ENCODE measurements at places on chromosomes 4 and X.
A peak's percentile ranks its signal among the peaks of the same experiment; 100 is the strongest.

GRCh38 chrX:18886344-18887161, 97.4 kb downstream of the PHKA2 start:
- DNase-seq, result peak; percentile 47

DNA sequence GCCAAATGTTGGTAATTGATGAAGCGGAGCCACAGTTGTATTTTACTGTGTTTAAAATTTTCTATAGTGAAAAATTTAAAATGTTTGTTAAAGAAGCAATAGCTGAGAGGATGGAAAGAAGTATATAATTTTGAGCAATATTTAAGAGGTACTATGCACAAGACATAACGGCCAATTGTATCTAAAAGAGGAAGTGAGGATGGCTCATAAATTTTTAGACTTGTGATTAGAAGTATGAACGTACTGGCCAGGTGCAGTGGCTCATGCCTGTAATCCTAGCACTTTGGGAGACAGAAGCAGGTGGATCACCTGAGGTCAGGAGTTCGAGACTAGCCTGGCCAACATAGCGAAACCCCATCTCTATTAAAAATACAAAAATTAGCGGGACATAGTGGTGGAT, 12.7 kb upstream of the HHIP start:
- DNase-seq, result no peak

DNA sequence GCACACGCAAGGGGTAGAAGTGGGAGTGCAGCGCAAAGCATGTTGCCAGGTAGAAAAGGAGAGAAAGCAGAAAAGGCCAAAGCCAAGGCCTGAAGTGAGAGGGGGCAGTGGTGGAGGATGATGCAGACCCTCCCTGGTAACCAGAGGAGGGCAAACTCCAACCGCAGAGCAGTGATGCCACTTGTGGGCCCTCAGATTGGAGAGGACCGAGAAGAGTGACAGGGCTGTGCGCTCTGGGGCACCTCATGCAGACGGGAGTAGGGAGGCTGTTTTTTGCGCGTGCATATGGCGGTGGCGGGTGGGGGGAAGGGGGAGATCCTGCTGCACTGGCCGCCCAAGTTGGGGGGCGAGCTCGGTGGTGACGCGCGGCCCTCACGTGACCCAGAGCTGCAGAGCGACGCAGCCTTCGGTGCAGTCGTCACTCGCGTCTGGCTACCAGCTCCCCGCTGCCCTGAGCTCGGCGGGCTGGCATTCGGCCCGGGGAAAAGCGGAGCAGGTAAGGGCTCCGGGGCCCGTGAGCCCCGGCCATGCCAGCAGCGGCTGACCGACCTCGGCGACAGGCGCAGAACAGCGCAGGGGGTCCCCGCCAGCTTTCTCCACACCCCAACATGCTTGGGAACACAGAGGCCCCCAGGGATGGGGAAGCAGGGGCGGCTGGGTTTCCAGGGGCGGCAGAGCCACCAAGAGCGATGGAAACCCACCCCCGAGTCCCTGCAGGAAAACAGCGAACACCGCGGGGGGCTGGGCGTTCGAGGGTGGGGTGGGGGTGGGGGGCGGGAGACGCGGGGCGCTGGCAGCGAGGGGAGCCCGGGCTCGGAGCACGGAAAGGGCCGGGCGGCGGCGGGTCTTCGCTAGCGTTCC, at the start of gene BEX3:
Gene BEX3, plus strand, starts transcription at position 421 of the 861 bp plus-strand sequence. CDS start 984 bp downstream, outside the sequence.
- DNase-seq, result peak; percentile 73

- no peak for DNase-seq
Observed at GRCh38 chrX:66036231-66036630, 3.6 kb downstream of the VSIG4 start.

- DNase-seq, result no peak
Observed at GRCh38 chr4:9927341-9928007, 93.8 kb downstream of the SLC2A9 start.

DNA sequence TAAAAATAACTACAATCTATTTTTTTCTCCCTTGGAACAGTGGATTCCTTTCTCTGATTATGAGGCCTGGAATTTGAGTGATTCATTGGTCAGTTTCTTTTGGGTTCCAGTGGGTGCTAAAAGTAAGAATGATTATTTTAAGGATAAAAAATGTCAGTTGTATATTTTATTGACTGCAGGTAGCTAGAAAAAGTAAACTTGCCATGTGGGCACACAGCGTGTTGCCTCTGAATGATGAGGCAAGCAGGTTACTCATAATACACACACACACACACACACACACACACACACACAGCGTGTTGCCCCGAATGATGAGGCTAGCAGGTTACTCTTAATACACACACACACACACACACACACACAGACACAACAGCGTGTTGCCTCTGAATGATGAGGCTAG, 13.8 kb downstream of the GALNT7 start:
- no peak for DNase-seq

DNA sequence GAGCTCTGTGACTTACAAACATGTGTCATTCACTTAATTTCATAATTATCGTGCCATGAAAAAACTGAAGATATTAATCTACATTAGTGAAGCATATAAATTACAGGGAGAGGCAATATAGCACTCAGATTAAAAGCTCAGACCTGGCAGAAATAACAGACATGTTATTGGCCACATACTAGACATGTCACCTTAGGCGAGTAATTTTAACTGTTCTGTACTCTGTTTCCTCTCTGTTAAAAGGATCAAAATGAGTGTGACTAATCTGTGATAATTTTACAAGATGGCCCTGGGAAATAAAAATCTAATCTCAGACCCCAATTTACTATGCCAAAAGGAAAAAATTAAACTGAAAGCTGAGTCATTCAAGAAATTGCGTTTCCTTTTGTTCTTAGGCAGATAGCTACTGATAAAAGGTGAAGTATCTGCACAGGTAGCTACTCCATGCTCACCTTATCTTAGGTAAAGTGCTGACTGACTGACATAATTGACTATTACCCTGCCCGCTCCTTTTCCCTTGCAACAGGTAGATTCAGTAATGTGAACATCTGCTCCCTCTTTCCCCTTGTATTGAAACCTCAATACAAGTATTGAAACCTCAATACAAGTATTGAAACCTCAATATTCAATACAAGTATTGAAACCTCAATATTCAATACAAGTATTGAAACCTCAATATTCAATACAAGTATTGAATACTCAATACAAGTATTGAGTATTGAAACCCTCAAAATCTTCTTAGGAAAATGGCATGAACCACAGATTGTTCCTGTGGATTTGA, 33.2 kb downstream of the RELL1 start:
- no peak for DNase-seq

- no peak for DNase-seq
Observed at GRCh38 chr4:81639248-81639647, 167.5 kb upstream of the RASGEF1B start.

DNA sequence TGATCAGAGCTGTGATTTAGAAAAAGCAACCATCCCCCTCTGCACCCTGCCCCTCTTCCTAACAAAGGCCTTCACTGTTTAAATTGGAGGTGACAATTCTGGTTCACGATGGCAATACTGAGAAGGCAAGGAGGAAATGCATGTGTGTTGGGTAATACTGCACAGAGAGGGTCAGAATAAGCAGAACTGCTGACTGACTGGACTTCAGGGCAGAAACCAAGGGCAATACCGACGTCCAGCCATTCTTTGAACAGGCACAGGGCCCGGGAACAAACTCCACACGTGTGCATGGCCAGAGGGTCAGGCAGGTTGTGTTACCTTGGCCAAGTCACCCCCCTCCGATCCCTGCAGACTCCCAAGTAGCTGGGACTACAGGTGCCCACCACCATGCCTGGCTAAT, 6.0 kb downstream of the ACSL1 start:
- DNase-seq, result no peak

- no peak for DNase-seq
Observed at GRCh38 chr4:183333202-183333601, 11.0 kb upstream of the CLDN24 start.

DNA sequence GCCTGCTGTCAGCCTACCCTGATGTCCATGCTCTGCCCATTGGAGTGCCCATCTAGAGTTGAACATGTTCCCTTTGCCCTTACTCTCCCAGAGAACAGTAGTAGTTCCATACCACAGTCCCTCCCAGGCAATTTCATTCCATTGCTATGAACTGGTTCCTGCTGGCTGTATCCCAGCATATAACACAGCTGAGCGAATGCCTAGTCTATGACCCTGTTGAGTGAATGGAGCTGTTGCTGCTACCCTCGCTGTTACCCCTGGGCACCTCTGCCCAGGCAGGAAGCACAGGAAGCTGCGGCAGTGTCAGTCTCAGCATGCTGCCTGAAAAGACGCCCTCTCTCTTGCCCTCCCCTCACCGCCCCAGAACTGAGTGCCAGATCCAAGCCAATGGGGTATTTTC, 73.3 kb downstream of the SOX3 start:
- no peak for DNase-seq

GRCh38 chrX:118823263-118824172, at the start of gene ZCCHC12:
Gene ZCCHC12, plus strand, starts transcription at chrX:118823824. Its CDS starts 1,421 bp downstream, at chrX:118825245.
- DNase-seq, result peak; percentile 89

DNA sequence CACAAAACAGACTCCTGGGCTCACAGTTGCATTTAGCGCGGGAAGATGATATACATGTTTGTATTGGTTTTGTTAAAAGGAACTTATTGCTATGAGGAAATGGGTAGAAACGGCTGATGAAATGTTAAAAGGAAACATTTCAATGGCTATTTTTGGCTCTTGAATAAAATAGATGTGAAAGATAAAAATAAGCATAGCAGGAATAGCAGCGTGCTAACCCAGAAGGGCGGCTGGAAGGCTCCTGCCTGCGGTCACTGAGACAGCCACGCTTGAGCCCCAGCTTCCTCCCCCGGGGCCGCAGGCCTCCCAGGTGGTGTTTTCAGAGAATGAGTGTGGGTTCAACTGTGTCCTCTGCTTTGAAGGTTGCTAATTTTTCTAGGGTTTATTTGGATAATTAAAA, 35.0 kb upstream of the CLCN4 start:
- DNase-seq, result no peak

- no peak for DNase-seq
Observed at GRCh38 chr4:105709081-105709450, 482 bp downstream of the GSTCD start.

DNA sequence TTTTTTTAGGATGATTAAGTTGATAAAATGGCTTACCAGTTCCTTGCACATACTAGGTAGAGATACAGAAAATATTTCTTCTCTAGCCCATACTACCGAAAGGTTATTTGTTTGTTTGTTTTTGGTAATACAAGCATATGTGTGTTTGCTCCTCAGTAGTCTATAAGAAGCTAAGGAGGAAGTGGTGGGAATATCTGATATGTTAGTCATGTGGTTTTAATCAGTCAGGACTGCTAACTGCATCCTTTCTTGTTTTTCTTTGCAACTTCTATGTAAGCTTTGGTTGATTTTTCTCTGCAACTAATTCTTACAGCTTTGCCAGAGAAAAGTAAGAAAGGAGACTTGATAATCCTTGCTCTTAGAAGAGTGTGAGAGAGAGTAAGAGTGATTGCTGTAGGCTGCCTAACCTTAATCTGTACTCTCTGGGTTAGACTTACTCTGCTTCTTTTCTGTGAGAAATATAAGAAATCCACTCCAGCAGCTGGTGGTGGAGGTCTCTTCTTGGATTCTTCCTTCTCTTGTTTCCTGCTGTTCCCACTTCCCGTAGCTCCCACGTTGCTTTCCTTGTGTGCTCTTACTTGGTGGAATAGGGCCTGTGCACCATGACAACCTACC, 28.3 kb downstream of the SEPTIN11 start:
- no peak for DNase-seq

DNA sequence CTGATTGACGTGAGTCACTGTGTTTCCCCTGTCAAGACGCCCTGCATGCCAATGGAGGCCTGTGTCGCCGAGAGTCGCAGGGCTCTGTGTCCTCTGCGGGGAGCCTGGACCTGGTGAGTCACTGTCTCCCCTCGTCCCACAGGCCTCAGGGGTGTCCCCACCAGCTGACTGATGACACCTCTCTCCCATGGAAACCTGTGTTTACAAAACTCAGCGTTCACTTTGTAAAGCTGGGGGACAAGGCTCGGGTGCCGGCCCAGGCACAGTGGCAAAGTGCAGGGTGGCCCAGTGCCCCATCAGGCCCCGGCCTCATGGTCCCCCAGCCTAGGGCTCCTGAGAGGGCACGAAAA, 21.2 kb upstream of the HGFAC start:
- no peak for DNase-seq

- DNase-seq, result no peak
Observed at GRCh38 chr4:1395941-1396805, 10.1 kb downstream of the NKX1-1 start.

DNA sequence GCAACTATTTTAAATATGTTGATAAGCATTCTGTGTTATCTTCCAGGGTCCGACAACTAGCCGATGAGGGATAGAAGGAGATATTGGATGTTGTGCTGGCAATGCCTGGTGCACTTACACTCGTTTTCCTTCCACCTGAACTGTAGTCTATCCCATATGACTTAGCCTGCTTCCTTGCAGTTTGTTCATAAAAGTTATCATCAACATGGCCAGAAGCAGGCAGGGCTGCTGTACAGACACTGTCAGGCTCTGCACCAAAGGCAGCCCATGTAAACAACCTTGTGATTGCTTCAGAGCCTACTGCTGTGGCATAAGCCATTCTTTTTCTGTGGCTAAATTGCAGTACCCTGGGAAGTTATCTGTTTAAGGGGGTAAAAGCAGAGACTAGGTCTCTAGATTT, 1.6 kb downstream of the MAPK10 start:
- no peak for DNase-seq

- no peak for DNase-seq
Observed at GRCh38 chr4:5863461-5864113, 29.3 kb downstream of the CRMP1 start.

- no peak for DNase-seq
Observed at GRCh38 chr4:109313168-109314133, 11.0 kb upstream of the COL25A1 start.

GRCh38 chr4:87461281-87461700, 38.9 kb downstream of the NUDT9 start:
- no peak for DNase-seq

- no peak for DNase-seq
Observed at GRCh38 chr4:6957148-6957520, 47.5 kb downstream of the TBC1D14 start.

DNA sequence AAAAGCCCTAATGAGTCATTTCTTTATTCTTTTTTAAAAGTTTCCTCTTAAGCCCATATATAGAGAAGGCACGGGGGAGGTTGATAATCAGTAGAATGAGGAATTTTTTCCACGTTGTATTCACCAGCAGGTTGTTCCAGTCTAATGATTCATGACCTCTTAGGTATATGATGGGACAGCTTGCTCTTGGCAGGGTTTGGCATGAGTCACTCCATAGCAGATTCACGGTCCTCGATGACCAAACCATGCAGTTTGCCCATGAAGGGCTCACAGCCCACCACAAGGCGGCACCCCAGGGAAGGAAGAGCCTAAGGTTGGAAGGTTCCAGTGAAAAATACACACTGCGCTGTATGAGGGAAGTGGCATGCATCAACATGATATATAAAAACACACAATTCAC, 623.8 kb upstream of the DIPK2B start:
- peak; percentile 35 for DNase-seq

DNA sequence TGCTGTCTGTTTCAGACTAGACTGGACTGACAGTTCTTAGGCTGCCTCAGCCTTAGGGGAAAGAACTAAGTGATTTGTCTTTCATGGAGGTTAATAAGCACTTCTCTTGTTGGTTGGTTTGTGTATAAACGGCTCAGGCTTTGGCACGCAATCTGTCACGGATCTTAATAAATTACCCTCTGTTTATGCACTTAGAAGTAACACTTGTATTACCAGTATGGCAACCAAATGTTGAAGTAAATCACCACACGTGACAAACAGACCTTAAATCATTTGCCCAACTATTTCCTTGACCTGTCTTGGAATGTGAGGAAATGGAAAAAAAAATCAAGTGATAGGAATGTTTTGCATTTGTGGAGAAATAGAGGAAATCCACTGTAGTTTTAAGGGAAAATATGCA, 69.9 kb downstream of the TEX13A start:
- peak; percentile 3 for DNase-seq

- no peak for DNase-seq
Observed at GRCh38 chr4:70700712-70701111, 12.4 kb downstream of the UTP3 start.

GRCh38 chrX:18422886-18423285, 2.5 kb upstream of the CDKL5 start:
- no peak for DNase-seq
